ENCODE measurements at places on chromosomes 11 and 22.

DNA sequence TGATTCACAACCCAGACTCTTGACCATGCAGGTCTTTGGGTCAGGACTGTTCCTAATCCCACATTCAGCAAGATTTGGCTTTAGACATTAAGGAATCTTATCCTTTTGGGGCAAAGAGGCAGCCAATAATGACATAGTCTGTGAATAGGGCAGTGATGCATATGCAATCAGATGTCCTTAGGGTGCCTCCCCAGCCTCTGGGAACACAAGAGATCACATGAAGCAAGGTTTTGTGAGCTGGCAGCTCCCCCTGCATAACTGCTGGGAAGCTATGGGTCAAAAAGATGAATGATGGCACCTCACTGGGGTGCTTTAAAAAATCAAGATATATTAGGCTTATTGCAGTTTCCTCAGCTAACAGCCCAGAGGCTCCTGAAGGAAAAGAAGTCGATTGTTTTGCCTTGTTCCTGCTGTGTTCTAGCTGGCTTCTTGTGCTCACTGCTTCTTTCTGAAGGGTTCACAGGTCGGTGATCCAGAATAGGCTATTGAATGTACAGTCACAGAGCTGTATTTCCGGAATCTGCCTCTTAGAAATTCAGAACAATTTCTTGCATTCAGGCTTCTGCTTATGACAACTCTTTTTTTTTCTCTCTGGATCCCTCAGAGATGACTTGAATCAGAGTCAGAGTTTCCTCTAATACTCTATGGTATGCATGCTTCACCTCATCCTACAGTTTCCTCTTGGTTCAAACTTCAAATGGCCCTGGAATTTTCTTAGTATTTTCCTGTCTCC, 31.7 kb downstream of the INSC start:
- peak; percentile 13 for DNase-seq

- peak; percentile 66 for DNase-seq
These were observed 63.7 kb downstream of the MAML2 start for GRCh38 chr11:96279018-96279895.

DNA sequence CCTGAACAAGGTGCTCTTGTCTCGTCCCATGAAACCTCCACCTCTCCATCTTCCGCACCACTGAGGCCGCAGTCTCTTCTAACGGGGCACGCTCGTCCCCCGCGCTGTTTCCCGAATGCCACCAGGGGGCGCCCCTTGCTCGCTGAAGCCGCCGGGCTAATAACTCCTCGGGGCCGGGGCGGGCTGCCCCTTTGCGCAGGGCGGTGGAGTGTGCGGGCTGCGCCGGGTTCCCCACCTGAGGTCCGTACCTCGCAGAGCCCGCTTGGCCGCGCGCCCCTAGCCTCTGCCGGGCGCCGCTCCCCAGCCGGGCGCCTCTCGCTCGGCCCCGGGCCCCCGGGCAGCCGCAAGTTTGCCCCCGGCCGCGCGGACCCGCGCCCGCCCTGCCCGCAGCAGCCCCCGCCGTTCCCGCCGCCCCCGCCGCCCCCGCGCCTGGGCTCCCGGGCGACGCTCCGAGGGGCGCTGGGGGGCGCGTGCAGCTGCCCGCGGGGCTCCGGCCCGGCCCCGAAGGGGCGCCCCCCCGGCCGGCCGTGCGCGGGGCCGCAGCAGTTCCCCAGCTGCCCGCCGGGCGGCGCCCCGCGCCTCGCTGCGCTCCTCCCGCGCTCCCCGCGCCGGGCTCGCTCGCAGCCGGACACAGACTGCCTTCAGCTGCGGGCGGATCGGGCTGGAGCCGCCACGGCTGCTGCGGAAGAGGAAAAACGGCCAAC, at the start of gene GRIK4:
TSS of gene GRIK4 (plus strand) at position 633 of the 704 bp plus-strand sequence. CDS start 148,571 bp downstream, outside the sequence.
- DNase-seq, result peak; percentile 51

DNA sequence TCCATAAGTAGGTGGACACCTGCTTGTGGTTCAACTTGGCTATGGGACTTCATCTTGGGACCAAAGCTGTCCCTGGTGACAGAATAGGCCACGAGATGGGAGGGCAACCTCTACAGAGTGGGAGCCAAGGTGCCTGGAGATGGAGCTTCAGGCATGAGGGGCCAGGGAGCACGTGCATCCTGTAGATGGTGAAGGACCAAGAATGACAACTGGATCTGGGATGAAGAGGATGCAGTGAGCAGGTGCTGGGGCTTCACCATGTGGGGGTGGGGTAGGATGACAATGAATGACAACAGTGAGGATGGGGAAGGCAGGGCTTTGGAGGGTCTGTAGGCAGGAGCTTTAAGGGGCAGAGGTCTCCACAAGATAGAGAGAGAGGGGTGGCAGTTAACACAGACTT, 372.0 kb upstream of the B3GAT1 start:
- no peak for DNase-seq

- peak; percentile 77 for DNase-seq
These were observed 53.0 kb upstream of the RDX start for GRCh38 chr11:110349138-110349996.

- DNase-seq, result peak; percentile 58
These were observed 52.1 kb downstream of the GDPD4 start for GRCh38 chr11:77249427-77249826.

DNA sequence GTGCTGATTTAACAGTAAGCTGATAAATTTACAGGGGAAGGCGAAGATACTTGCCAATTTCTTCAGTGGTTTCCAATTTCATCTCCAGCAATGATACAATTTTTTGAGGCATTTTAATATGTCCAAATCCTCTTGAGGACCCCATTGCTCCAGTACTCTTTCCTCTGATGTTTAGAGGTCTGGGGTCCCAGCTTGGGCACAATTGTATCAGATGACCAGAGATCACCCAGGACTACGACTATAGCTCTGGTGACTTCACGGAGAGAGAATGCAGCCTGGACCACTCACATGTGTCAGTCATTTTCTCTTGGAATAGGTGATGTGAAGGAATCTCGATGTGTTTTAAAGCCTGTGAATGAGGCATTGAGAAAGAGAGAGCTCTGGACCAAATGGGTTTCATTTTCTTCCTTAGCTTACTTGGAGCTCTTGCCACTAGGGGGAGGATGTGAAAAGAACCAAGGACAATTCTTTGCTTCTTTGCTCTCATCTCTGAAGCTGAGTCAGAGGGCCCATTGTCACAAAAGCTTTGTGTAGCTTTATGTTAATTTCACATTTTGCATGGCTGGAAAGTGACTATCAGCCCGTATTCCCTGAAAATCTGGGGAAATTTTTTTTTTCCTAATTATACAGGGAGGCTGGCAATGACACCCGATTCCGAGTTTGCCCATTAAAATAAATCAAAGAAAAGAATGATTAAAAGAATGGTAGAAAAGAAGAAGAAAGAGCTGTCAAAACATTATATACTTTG, 6.7 kb upstream of the CCDC90B start:
- peak; percentile 70 for DNase-seq

- DNase-seq, result no peak
These were observed 400.2 kb downstream of the MN1 start for GRCh38 chr22:27401321-27401720.

DNA sequence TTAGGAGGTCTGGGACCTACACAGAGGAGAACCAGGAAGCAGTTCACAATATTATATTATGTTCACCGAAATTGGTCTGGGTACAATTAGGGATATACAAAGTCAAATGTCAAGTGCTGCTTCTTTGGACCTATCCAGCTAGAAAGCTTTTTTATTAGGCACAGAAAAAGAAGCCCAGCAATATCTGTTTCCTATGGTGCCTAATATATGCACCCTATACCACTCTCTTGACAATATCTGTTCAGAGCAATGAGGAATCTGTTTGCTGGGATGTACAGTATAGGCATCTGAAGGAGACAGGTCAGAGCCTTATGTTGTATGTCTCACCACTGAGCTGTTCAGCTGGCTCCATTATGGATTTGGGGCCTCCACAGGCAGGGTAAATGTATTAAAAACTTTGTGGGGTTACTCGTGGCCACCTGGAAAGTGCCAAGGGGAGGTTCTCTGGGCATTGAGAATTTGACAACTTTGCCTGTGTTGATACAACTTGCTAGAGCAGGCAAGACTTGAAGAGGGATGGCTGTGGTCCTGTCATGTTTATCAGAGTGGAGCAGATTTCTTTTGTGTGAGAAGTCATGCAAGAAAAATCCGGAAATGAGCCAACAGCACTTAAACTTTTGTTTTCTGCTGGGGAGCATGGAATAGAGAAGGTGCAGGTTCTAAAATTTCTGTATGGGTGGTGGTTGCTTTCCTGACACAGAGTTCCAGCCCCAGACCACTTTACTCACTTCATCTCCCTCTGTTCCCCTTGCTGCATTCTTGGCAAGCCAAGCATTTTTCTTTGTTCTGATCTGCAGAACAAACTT, 10.1 kb downstream of the STIM1 start:
- peak; percentile 32 for DNase-seq

DNA sequence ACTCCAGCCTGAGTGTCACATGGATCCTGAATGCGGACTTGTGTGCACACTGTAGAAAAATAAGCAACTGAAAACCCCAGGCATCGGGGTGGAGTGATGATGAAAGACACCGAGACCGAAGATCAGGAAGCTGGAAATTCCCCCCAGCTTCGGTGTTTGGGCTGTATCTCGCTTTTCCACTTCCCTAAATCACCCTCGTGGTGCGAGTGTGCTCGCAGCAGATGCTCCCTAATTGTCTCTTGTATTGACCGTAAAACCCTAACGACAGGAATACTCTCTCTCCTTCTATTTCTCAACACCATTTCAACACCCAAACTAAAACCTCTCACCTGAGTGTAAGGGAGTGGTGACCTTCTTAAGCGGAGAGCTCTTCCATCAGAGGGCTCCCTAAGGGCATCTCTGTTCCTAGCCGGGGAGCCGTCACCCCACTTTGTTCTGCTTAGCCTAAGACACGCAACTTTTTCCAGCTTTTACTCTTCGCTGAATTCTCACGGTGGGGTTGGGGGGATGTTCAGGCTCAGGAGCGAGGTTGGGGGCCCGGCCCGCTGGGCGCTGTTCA, 635 bp upstream of the GRK3 start:
- DNase-seq, result no peak

DNA sequence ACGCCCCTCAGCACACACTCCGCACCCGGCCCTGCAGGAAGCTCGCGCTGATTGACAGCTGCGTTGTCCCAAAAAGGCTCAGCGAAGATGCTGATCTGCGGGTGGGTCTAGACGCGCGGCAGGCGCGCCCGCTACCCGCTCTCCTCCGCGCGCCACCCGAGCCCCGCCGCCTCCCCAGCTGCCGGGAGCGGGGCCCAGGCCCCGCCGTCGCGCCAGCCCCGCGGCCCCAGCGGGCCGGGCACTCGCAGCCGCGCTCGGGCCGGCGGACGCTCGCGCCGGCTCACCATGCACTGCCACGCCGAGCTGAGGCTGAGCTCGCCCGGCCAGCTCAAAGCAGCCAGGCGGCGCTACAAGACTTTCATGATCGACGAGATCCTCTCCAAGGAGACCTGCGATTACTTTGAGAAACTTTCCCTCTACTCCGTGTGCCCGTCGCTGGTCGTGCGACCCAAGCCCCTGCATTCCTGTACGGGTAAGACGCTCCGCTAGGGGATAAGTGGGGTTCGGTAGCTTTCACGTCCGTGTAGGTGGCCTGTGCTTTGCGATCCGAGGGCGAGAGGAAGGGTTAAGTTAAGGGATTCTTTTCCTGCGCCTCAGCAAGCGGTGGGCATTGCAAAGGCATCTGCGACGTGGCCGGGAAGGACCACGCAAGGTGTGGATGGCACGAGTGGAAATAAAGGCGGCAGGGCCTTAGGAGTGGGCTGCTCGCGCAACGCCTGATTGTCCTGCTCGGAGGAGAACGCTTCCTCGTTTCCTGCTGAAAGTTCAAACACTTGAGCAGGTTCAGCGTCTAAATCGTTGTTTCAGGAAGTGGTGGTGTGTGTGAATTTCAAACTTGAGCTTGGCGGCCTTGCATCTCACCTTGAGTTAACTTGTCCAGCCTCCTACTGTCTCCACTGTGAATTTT, at the start of gene BARX2:
TSS of gene BARX2 (plus strand) at position 98 of the 907 bp plus-strand sequence. CDS start at position 286, 188 bp downstream.
- peak; percentile 46 for DNase-seq

- no peak for DNase-seq
These were observed 112.8 kb downstream of the BUD13 start for GRCh38 chr11:116660011-116660410.

- DNase-seq, result no peak
These were observed 26.0 kb upstream of the TTC12 start for GRCh38 chr11:113288286-113288863.

DNA sequence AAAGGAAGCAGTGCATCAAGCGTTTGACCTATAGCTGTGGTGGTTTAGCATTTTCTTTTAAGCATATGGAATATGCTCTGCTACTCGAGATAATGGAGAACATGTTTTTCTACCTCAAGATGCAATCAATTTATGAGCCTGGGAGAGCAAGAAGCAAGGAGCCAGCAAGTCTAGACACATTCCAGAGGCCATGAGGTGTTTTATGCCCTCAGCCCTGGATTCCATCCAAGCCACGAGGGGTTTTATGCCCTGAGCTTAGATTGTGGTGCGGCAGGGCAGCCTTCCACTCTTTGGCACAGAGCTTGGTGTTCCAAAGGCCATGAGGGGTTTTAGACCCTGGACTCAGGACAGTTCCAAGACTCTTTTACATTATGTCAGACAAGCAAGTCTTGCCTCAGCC, 11.7 kb upstream of the DNAJB13 start:
- DNase-seq, result peak; percentile 54

DNA sequence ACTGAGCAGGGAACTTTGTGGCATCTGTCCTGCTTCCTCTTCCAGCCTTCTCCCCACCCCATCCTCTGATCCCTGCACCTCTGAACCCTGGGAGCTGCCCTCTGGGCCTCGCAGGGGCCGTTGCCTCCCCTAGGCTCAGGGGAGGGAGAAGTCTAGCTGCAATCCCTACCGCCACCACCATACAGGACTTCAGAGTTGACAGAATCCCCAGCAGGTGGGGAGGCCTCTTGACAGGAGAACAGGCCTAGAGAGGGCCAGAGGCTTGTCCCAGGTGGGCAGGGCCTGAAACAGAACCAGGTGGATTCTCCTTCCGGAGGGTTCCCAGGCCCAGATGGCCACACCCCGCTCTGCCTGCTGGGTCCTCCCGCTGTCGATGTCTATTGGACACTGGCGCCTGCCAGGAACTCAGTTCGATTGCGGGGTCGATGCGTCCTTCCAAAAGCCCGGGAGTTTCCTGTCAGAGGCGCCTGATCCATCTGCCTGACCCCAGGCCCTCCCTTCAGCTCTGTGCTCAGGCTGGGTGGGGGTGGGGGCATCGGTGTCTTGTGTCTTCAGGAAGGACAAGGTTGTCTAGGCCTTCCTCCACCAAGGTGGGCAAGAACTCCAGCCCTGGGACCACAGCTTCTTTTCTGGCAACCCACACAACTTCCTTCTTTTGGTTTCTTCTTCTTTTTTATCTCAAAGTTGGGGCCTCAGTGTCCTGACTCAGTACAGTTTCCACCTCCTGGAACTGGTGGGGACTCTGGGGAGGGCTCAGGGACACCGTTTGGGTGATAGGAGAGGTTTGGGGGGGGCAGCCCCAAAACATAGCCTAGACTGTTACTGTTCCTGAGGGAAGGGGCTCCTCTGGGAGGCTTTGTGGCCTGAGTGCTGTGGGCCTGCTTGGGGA, 6.4 kb downstream of the STARD10 start:
- no peak for DNase-seq
